Smooth muscle cell of the pulmonary artery (primary cell): ENCODE measurements at places on chromosomes 7 and 10. TPM values are rescaled to one million over a fixed set of nuclear protein-coding genes. Genes with fewer than 3 reads are reported as not detected.

FGFR2 gene
- total RNA-seq, result 0.03 and 0.07 TPM in 2 replicates

HOXA13 gene
- not detected in 2 replicates for total RNA-seq

RTKN2 gene
- 2.9 and 3.3 TPM in 2 replicates for total RNA-seq

TPK1 gene
- 3.5 and 6.6 TPM in 2 replicates for total RNA-seq

BPGM gene
- 36.8 and 37.9 TPM in 2 replicates for total RNA-seq

CALML5 gene
- total RNA-seq, result not detected in 2 replicates

LRIT1 gene
- total RNA-seq, result not detected in 2 replicates

TRA2A gene
- total RNA-seq, result 22.9 and 24.2 TPM in 2 replicates

GPRIN2 gene
- total RNA-seq, result 0.07 TPM in 1 of 2 replicates, not detected in the other

TMEM248 gene
- 95.1 and 109 TPM in 2 replicates for total RNA-seq

OR6V1 gene
- total RNA-seq, result not detected in 2 replicates

SLC29A4 gene
- total RNA-seq, result 6.0 and 6.5 TPM in 2 replicates

LIPM gene
- total RNA-seq, result 0.10 and 0.13 TPM in 2 replicates

HOXA2 gene
- total RNA-seq, result 1.2 and 1.4 TPM in 2 replicates

AP3M1 gene
- 35.7 and 47.2 TPM in 2 replicates for total RNA-seq

OPALIN gene
- not detected in 2 replicates for total RNA-seq

LRGUK gene
- 0.10 and 0.13 TPM in 2 replicates for total RNA-seq

SAP25 gene
- 0.13 TPM in 1 of 2 replicates, not detected in the other for total RNA-seq

SLC16A9 gene
- total RNA-seq, result 2.5 and 15.1 TPM in 2 replicates

LAMB4 gene
- 0.07 and 0.30 TPM in 2 replicates for total RNA-seq

TRPV6 gene
- not detected in 2 replicates for total RNA-seq

C7orf33 gene
- total RNA-seq, result not detected in 2 replicates

SPOCK2 gene
- total RNA-seq, result 0.26 and 0.69 TPM in 2 replicates

ADRA2A gene
- 0.20 and 2.0 TPM in 2 replicates for total RNA-seq

EEPD1 gene
- 3.6 and 3.8 TPM in 2 replicates for total RNA-seq

CXCL12 gene
- total RNA-seq, result 101 and 348 TPM in 2 replicates

CFAP70 gene
- 1.2 TPM in 2 replicates for total RNA-seq

GNG11 gene
- 8.5 and 28.0 TPM in 2 replicates for total RNA-seq

KLF14 gene
- total RNA-seq, result not detected in 2 replicates

SUPV3L1 gene
- 24.2 and 30.8 TPM in 2 replicates for total RNA-seq

GIMAP5 gene
- total RNA-seq, result not detected in 2 replicates

ADAM22 gene
- total RNA-seq, result 0.43 and 0.52 TPM in 2 replicates

NEUROD6 gene
- not detected in 2 replicates for total RNA-seq

RASA4B gene
- 7.7 and 10.0 TPM in 2 replicates for total RNA-seq

NKX1-2 gene
- not detected in 2 replicates for total RNA-seq

RSPH10B2 gene
- total RNA-seq, result 0.20 TPM in 1 of 2 replicates, not detected in the other

ZNF425 gene
- total RNA-seq, result 2.5 and 3.7 TPM in 2 replicates

CALD1 gene
- 684 and 1,071 TPM in 2 replicates for total RNA-seq

MYOZ1 gene
- 0.20 and 0.33 TPM in 2 replicates for total RNA-seq

ORC5 gene
- total RNA-seq, result 51.7 and 72.7 TPM in 2 replicates

CYP2C19 gene
- total RNA-seq, result not detected in 2 replicates

MNX1 gene
- not detected in 2 replicates for total RNA-seq

OR2F1 gene
- not detected in 2 replicates for total RNA-seq

PYROXD2 gene
- total RNA-seq, result 16.9 and 22.9 TPM in 2 replicates
